ENCODE measurements at places on chromosomes 12 and 14. TPM values are rescaled to one million over a fixed set of nuclear protein-coding genes. Genes with fewer than 3 reads are reported as not detected.

The SIX4 gene
- total RNA-seq, result 2.4 TPM

The TAS2R42 gene
- total RNA-seq, result not detected

The PRPH gene
- 0.19 TPM for total RNA-seq

The AQP5 gene
- total RNA-seq, result 0.09 TPM

The SSPN gene
- 0.27 TPM for total RNA-seq

The ANKRD9 gene
- 8.0 TPM for total RNA-seq

The KCNK13 gene
- not detected for total RNA-seq

The PDE3A gene
- total RNA-seq, result 14.8 TPM

The LTBR gene
- total RNA-seq, result 39.0 TPM

The MANSC1 gene
- 3.5 TPM for total RNA-seq

The MYF6 gene
- total RNA-seq, result not detected

The KRT82 gene
- not detected for total RNA-seq

The DPF3 gene
- 18.5 TPM for total RNA-seq

The EIF2B1 gene
- total RNA-seq, result 31.5 TPM

The TAS2R8 gene
- 0.09 TPM for total RNA-seq

Data from endothelial cell of coronary artery (primary cell).